ENCODE measurements at places on chromosomes 5 and 9.

- DNase-seq: no peak
These were observed 47.0 kb downstream of the GPR21 start for GRCh38 chr9:123080444-123080843.

DNA sequence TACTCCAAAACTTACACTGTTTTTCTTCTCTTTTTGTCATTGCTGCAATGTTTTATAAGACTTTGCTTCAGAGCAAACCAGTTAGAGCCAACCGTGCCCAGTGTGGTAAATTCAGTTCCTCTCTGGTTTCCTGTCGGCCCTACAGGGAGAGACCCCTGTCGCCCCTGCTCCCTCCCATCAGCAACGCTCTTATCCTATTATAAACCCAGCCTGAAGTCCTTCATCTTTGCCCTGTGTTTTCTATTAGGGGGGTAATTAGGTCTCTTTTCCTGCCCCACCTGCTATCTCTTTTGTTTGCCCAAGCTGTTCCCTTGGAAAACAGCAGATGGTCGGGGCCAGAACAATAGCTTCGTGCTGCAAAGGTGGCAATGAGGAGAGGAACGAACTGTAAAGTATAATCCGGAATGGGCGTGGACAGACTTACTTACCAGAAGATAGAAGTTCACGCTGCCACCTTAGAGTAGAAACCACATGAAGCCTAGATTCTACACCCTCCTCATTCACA lies 21.4 kb upstream of the OTULINL start:
- no peak for DNase-seq

GRCh38 chr9:90421786-90422185 lies 220.8 kb downstream of the DIRAS2 start:
- DNase-seq: no peak

GRCh38 chr5:80357671-80358070 lies 37.9 kb downstream of the SPZ1 start:
- no peak for DNase-seq

DNA sequence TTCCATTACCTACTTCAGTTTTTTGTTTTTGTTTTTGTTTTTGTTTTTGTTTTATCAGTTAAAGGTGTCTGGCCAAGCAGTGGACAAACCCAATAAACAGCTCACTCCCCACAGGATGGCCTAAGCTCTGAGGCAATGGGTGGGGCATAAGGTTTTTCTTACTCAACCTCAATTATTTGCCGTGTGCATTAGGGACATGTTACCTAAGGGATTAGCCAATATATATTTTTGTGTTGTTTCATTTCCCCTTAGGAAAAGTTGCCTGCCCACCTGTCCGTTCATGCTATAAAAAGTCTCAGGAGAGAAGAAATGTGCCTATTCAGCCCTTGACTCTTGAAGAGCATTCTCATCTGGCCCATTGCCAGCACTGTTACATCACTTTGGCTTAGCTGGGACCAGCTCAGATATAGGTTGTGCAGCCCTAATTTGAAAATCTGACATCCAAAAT lies 7.3 kb downstream of the SH3RF2 start:
- no peak for DNase-seq

GRCh38 chr9:104553261-104553660 lies 15.7 kb upstream of the OR13C8 start:
- no peak for DNase-seq

GRCh38 chr5:159912033-159912800 lies 4.1 kb upstream of the ADRA1B start:
- DNase-seq: no peak

DNA sequence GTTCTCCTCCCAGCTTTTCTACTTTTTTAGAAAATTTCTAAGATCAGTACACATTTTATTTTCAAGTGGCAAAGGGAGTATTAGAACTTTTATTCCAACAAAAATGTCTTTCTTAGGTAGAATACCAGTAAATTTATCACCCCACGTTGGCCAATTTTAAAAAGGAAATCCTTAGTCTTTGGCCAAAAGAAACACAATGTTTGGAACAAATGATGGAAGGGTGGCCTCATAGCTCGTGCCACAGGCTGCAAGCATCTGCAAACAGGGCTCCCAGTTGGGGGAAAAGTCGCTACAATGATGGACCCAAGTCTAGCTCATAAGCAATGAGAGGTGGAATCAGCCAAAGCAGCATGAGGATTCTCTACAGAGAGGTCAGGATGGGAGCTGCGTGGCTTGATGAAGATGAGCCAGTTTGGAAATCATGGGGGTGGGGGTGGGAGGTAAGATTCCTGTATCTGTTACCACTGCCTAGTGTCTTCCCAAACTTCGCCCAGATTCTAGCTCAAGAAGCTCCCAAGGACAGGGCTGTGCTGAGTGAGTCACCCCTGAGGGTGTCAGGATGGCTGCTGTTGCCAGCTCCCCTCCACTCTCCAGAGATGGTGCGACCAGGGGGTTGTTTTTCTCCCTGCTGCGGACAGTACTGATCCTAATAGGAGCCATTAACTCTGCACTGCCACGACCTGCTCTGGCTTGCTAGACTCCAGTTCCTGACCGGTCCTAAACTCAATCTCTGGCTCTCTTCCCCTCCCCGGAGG lies 75.6 kb downstream of the DCP2 start:
- DNase-seq: no peak

DNA sequence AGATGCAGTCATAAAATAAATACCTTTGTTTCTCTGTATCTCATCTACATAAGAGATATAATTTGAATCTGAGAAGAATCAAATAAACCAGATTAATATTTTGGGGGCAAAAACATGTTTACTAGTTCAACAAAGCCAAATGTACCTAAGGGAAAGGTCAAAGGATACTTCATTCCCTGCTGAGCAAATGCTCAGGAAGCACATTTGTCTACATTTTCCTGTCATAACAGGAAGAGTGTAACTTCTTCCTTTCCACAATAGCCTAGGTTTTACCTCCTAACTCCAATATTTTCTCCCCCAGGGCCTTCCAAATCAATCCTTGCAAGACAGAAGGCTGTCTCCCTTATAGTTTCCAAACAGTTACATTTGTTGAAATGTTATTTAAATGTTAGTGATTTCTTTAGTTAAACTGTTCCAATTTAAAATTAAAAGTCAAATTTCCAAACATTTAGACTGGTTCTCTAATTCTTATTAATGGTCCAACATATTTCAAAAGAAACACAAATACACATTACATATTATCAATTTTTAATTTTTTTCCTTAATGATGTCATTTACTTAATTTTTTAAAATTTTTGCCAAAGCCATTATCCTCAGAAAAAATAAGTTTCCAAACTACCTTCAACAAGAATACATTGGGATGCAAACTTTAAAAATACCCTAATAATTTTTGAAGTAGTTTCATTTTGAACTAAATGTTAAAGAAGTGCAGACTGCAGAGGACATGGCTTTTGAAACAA lies 67.8 kb downstream of the MEF2C start:
- no peak for DNase-seq

DNA sequence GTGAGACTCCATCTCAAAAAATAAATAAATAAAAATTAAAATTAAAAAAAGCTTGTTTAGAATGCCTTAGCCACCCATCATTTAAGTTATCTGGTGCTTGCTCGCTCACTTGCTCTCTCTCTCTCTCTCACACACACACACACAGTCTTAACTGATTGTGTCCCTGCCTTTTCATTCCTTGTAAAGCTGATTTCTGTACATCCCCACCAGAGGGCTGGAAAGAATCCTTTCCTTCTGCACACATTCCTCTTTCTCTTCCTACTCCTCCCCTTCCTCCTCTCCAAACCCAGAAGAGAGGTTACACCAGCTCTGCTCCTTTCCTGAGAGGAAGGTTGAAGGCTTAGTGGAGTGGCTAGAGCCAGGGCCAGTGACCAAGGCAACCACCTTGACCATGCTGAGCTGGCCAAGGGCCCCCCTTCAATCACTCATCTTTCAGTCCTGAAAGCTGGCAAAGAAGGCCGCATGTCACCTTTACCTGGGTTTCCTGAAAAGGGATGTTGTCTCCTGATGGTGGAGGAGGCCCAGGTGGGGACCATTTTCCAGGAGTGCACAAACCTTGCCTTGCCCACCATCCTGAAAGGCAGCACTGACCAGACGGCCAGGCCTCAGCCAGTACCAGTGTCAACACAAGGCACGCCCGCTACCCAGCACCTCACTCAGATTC lies 25.6 kb downstream of the STK10 start:
- DNase-seq: no peak

- no peak for DNase-seq
These were observed 138.2 kb upstream of the RFX3 start for GRCh38 chr9:3664044-3664443.

- no peak for DNase-seq
These were observed 725.3 kb upstream of the PTPRD start for GRCh38 chr9:11338130-11338529.

DNA sequence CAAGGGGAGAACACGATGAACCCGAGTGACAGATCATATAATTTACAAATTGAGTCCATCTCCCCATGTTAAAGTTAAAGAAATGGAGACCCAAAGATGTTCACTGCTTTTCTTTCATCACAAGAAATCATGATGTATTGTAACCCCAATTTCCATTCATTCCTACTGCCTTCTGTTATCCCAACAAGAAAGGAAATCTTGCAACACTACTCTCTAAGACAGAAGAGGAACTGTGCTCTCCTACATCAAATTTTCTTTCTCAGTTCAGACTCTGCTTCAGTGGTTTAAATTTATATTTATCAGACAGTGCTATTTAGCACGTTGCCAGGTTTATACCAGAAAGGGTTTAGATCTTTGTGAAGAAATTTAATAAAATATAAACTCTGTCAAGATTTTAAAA lies 83.8 kb upstream of the RASA1 start:
- no peak for DNase-seq

DNA sequence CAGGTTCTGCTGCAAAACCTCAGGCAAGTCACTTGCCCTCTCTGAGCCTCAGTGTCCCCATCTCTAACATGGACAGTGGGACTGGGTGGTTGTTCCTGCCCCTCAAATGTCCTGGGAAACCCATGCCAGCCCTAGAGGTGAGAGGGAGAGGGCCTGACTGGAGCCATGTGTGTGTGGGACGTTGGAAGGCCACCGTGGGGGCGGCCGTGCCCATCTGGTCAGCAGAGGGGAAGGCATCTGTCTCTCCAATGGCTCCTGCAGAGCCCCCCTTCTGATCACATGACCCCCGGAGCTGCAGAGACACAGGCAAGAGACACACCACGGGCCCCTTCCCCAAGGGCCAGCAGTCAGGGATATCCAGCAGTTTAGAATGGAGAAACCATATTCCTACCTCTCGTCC lies 1.7 kb downstream of the DNM1 start:
- no peak for DNase-seq

- DNase-seq: no peak
These were observed 9.7 kb upstream of the TGFBI start for GRCh38 chr5:136018814-136019783.

- no peak for DNase-seq
These were observed 211.6 kb upstream of the TMEM161B start for GRCh38 chr5:88480245-88480644.

DNA sequence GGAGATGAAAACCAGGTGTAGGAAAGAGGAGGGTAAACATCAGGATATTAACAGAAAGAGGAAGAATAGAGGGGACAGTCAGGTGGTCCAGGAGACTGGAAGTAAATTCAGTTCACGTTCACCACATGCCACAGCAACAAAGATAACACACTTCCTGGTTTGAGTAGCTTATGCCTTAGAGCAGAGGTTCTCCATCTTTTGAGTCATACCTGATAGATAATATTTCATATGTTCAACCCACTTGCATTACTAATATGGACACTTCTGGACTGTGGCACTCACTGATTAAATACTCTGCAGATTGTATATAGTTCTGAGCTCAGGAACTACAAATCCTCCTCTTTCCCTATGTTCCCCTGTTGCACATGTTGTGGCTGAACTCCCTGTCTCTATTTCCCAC lies 179.9 kb upstream of the NR3C1 start:
- DNase-seq: no peak

GRCh38 chr5:72468606-72469005 lies 38.6 kb downstream of the ZNF366 start:
- DNase-seq: no peak

- no peak for DNase-seq
These were observed 141.3 kb downstream of the PSAT1 start for GRCh38 chr9:78438211-78438610.

DNA sequence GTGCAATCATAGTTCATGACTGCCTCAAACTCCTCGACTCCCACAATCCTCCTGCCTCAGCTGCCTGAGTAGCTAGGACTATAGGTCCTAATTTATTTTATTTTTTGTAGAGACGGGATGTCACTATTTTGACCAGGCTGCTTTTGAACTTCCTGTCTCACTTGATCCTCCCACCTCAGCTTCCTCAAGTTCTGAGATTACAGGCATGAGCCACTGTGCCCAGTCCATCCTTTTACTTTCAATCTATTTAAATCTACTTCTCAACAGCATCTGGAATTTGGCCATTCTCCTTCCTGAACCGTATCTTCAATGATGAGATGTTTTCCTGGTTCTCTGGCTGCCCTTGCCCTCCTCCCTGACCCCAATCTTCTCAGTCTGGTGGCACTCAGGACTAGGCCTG lies 12.2 kb upstream of the GRIN1 start:
- DNase-seq: no peak

- DNase-seq: no peak
These were observed 5.7 kb upstream of the ADRB2 start for GRCh38 chr5:148820461-148821395.

DNA sequence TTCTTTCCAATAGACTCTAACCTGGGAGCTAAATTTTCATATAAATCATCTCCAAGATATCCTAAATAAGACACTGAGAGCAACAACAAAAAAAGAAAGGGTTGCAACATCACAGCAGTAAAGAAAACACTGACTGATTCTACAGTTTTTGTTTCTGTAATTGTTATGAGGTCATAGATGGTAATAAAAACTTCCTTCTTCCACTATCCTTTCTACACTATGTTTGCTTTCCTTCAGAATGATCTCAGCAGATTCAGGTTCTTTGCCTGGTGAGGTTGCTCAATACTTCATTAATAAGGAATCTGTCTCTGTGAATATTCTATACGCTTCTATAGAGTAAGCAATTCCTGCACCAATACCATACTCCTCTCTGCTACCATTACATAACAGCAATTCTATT lies 835.6 kb upstream of the GRAMD2B start:
- no peak for DNase-seq

- DNase-seq: no peak
These were observed 77.3 kb downstream of the KCTD16 start for GRCh38 chr5:144248015-144248414.

DNA sequence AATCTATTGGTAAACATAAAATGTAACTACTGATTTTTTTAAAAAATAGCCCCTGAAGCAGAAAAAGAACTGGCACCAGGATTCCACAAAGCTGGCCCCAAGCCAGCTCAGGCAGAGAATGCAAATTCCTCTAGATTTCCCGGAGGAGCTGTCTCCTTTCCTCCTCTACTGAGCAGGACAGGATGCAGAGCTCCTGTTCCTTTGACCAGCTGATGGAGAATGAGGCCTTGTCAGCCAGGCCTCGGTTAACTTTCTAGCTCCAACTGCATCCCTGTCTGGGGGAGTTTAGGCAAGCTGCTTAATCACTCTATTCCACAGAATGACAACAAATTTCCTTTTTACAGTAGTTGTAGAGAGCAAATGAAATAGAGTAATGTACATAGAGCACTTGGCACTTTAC lies 155.5 kb downstream of the GNAQ start:
- no peak for DNase-seq
